ENCODE measurements at places on chromosomes 4 and X.

GRCh38 chr4:137707626-137708025 is 175.3 kb upstream of the PCDH18 start:
- DNase-seq, result no peak

GRCh38 chrX:98071331-98071730 is 1187.6 kb downstream of the RPA4 start:
- DNase-seq, result no peak

GRCh38 chr4:189177130-189177529 is 763.5 kb upstream of the FRG1 start:
- no peak for DNase-seq

GRCh38 chr4:51831133-51831532 is 11.8 kb upstream of the DCUN1D4 start:
- peak; percentile 61 for DNase-seq

DNA sequence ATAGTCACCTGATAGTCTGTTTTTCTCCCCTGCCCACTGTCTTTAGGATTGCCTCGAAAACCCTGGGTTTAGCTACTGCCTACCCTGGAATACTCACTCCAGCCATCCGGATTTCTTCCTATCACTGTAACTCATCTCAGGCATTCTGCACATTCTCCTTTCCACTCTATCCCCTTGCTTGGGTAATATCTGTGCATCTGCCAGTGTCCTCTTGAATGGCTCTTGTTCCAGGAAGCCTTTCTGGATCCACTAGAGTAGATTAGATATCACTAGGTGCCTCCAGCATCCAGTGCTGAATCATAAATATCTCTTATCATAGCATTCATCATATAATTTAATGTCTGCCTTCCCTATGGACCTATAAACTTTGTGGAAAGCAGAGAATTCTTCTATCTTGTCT is 17.1 kb upstream of the GALNT7 start:
- no peak for DNase-seq

- DNase-seq, result peak; percentile 59
Measured at GRCh38 chr4:26257850-26258249, 63.0 kb upstream of the RBPJ start.
